ENCODE measurements at places on chromosomes 5 and 9.

- no peak for DNase-seq
Measured at GRCh38 chr5:130109152-130109551, 204.9 kb downstream of the CHSY3 start.

GRCh38 chr5:492314-492893, 31.8 kb downstream of the SLC9A3 start:
- DNase-seq, result no peak

DNA sequence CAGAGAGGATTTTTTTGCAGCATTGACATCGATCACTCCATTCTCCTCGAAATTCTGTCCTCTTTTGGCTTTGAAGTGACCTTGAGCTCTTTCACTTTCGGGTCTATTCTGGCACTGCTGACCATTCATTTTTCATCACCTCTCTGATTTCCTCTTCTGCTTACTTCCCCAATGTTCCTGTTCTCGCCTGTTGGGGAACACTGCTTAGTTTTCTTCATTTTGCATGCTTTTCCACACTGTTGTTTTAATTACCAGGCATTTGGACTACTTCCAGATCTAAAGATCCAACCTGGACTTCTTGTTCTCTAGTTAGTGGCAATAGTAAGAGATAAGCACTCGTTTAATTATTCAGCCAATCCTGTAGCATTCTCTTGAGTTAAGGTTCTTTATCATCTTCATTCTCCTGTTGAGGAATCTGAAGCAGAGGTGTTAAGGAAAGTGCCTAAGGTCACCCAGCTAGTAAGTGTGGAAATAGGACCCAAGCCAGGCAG, 53.4 kb downstream of the MAN2A1 start:
- no peak for DNase-seq

DNA sequence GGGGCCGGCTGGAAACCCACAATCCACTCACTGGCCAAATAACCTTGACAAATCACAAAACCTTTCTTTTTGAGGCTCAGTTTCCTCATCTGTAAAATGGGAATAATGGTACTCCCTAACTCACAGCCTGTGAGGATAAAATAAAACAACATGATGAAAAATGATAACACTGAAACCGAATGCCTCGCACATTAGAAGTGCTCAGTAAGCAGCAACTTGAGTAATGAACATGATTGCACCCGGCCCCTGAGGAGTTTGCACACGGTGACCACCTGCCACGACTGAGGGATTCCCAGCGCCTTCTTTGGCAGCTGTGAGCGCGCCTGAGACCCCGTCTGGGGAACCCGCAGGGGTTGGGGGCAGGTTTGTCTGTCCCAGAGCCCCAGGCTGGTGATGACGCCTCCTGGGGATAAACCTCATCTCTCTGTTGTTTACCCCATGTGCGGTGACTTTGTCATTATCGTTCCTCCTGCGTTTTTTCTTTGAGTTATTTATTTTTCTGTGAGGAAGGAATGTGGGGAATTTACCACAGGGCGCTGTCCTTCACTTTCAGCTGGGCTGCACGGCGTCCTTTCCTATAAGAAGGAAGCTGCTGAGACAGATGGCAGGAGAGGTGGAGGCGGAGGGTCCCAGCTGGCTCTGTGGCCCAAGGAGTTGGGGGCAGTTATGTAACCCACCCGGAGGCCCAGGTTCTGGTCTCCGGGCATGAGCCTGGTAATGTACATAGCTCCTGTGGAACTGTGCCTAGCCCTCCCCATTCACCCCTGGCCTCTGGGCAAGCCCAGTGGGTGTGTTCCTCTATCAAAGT, 3.0 kb upstream of the SYNPO start:
- no peak for DNase-seq

GRCh38 chr5:98513380-98513779, 260.1 kb upstream of the RGMB start:
- no peak for DNase-seq

DNA sequence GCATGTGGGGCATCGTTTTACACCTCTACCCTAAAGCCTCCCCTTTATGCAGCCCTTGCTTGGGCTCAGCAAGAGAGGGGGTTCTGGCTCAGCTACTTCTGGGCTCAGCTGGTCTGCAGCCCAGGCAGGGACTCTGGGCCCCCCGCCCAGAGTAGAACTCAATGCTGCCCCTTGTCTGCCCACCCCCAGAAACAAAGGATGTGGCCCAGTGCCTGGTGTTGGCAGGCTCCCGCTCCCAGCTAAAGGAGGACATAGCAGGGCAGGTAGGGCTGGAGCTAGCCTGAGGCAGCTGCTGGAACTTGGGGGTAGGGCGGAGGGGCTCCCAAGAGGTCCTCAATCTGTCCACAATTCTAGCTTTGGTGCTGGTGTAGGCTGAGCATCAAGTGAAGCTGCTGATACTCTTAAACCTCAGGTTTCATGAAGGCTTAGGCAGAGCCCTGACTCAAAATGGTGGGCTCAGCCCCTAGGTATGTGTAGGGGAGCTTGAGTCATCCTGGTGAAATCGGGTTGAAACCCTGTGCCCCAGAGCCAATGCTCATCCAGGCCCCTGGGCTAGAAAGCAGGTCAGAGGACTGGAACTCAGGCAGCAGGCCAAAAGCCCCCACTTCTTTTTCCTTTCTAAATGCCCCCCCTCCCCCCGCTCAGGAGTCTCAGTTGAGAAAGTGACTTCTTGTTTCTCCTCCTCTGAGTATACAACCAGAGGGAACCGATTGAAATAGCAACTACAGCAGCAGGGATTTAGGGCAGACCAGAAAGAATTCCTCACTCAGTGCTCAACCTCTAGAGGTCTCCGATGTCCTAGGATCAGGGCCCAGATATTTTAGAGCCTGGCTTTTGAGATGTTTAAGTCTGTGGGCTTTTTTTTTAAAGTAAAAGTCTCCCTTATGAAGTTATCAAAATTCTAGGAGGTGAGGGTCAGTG, 11.4 kb downstream of the PSD2 start:
- DNase-seq, result no peak

GRCh38 chr9:112046181-112046580, 128.9 kb downstream of the SUSD1 start:
- DNase-seq, result no peak

- no peak for DNase-seq
Measured at GRCh38 chr9:110180511-110181434, 27.2 kb downstream of the C9orf152 start.

Data from activated T-helper 9 cell treated with anti-CD3 and anti-CD28 coated beads, Interleukin-2, amount 50 U/mL, for 16 hours (primary cell).